Endothelial cell (in vitro differentiated cells): ENCODE measurements at places on chromosomes 2 and 18. TPM values are rescaled to one million over a fixed set of nuclear protein-coding genes. Genes with fewer than 3 reads are reported as not detected.

KCNE4 gene
- 0.46 TPM for total RNA-seq

- DNase-seq, result no peak
These were observed 11.4 kb upstream of the ZAP70 start for GRCh38 chr2:97701851-97702465.

CYRIA gene
- 32.4 TPM for total RNA-seq

HES6 gene
- 5.0 TPM for total RNA-seq

DNA sequence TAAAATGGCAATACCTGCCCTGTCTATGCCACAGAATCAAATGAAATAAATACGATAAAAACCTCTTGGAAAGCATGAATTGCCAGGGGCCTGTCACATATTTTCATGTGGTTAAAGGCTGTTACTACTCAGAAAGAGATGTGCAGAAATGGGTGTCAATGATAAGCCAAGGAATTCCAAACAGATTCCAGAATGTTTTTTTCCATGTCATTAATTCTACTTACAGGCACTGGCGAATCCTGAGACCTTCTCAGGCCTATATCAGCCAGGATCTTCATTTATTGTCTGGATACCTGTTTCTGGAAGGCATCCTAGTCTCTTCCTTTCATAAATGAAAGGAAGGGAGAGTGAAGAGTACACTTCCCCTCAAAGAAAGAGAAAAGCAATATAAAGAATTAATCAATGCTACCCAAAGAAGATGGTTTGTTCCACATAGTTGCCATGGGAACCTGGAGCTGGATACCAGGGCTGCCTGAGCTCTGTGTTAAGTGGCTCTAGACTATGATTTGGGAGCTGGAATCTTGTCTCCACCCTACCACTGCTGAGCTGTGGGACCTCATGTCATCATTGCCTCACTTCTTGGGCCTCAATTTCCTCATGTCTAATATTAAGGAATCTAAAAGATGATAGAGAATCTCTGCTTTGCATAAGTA is 335.1 kb upstream of the SKOR2 start:
- no peak for DNase-seq

FRZB gene
- total RNA-seq, result 90.8 TPM

DNA sequence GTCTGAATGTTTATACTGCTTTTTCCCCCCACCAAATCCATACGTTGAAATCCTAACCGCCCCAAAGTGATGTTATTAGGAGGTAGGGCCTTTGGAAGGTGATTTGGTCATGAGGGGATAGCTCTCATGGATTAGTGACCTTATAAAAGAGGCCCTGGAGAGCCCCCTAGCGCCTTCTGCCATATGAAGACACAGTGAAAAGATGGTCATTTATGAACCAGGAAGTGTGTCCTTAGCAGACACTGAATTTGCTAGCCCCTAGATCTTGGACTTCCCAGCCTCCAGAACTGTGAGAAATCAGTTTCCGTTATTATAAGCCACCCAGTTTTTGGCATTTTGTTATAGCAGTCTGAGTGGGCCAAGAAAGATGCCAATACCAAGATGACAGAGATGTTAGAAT is 7.2 kb upstream of the TSN start:
- DNase-seq, result no peak

PLB1 gene
- 3.2 TPM for total RNA-seq
